ENCODE measurements at places on chromosomes 7 and 10. TPM values are rescaled to one million over a fixed set of nuclear protein-coding genes. Genes with fewer than 3 reads are reported as not detected.

The DPYSL4 gene
- 26.1 TPM for total RNA-seq

The SAP25 gene
- 1.4 TPM for total RNA-seq

The GNGT1 gene
- total RNA-seq: not detected

The LOXL4 gene
- 41.2 TPM for total RNA-seq

The FKBP9 gene
- total RNA-seq: 199 TPM

The OR2A42 gene
- total RNA-seq: not detected
